ENCODE measurements at places on chromosomes 13 and 19.

- no peak for DNase-seq
Observed at GRCh38 chr13:53090461-53090860, 61.8 kb downstream of the OLFM4 start.

DNA sequence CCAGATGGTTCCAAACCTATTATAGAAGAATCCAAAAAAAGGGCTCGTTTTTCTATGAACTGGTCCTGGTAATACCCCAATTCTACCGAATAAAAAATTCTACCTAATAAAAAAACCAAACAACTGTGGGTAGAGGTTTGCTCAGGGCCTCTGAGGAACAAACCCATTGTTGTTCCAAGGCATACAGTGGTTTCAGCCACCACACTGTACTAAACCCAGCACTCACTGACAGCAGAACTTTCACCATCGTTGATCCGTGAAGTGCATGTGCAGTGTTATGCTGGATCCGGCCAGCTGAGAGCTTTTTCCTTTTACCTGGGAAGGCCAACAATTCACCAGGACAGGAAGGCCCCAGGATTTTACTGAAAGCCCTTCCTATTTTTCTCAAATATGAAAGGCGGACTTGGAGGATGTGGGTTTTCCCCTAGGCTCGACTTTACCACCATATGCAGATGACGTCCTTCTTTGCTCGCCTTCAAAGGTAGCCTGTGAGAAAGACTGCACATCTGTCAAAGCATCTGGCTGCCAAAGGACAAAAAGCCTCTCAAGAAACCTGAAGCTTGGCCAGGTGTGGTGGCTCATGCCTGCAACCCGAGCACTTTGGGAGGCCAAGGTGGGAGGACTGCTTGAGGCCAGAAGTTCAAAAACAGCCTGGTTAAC lies 7.2 kb upstream of the PABPC3 start:
- DNase-seq, result no peak

GRCh38 chr13:104895521-104895920 lies 1639.9 kb downstream of the EFNB2 start:
- DNase-seq, result no peak

DNA sequence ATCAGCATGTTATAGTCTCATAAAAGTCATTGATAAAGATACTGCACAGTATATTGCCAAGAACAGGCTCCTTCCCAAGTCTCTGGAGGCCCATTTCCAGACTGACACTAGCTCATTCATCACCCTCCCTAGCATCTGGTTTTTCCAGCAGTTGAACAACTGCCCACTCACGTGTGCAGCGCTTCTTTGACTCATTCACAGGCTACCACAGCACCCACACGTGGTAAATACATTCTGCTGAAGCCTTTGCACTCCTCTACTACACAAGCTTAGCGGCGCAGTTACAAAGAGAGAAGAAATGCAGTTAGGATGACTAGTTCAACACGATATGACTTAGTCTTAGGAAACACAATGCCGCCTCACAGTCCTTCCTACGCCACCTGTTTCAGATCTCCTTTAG lies 87.7 kb downstream of the DOCK9 start:
- DNase-seq, result no peak

- no peak for DNase-seq
Observed at GRCh38 chr13:26476782-26477142, 80.7 kb upstream of the WASF3 start.

DNA sequence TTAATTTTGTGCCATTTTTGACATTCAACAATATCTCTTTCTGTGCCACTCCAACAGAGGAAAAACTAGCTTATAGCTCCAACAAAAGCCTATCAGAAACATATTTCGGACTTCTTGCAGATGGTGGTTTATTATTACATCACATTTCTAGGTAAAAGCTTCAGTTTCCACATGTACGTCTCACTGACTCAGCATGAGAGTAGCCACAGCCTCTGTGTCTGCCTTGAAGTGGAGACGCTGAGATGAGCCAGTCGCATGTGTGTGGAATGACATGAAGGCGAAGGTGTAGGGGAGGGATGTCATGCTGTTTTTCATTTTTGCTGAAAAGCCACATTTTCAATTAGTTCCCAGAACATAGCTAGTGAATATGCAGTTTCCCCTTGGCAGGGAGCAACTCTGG lies 598.6 kb downstream of the EFNB2 start:
- no peak for DNase-seq

GRCh38 chr13:107842562-107843180 lies 372.7 kb downstream of the LIG4 start:
- DNase-seq, result no peak

- no peak for DNase-seq
Observed at GRCh38 chr13:21022056-21022979, 39.1 kb downstream of the LATS2 start.

GRCh38 chr19:495402-496111 lies 729 bp upstream of the MADCAM1 start:
- no peak for DNase-seq

DNA sequence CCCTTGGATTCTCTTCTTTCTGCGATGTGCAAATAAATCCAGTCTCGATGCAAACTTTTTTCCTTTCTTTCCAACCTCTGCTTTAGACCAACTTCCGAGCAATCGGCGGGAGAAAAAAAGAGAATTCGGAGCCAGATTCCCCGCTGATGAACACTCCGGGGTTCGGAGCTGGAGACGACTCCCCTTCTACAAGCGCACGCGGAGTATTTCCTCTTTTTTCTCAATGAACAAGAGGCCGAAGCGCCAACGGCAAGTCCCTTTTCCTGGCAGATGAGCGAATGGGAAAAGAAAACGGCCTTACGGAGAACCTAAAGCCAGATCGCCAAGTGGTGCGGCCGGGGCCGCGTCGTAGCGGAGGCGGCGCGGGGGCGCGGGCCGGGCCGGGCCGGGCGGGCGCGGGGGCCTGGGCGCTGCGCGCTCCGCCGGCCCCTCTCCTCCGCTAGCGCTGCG lies 250 bp downstream of the SPRY2 start:
- DNase-seq, result no peak

- no peak for DNase-seq
Observed at GRCh38 chr13:74067818-74068217, 66.4 kb downstream of the KLF12 start.

- DNase-seq, result no peak
Observed at GRCh38 chr13:50168786-50169185, 153.5 kb downstream of the KCNRG start.

- DNase-seq, result no peak
Observed at GRCh38 chr13:111115061-111115964, at the start of gene ARHGEF7. ARHGEF7 (plus strand) TSS chr13:111115310; CDS start chr13:111115527, 217 bp downstream.

GRCh38 chr13:71829547-71829946 lies 37.5 kb downstream of the DACH1 start:
- DNase-seq, result no peak

DNA sequence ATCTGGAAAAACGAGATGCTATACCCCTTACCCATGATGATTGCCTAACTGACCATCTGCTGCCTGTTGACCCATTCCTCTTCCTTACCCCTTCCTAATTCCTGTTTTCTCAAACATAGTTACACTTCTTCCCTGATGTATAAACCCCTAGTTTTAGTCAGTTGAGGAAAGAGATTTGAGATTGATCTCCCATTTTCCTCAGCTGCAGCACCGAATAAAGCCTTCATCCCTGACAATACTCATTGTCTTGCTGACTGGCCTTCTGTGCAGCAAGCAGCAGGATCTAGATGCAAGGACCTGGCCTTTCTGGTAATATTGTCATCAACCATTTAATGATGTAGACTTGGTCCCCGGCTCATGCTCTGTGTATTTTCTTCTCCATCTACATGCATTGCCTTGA lies 999 bp upstream of the ZNF264 start:
- no peak for DNase-seq

DNA sequence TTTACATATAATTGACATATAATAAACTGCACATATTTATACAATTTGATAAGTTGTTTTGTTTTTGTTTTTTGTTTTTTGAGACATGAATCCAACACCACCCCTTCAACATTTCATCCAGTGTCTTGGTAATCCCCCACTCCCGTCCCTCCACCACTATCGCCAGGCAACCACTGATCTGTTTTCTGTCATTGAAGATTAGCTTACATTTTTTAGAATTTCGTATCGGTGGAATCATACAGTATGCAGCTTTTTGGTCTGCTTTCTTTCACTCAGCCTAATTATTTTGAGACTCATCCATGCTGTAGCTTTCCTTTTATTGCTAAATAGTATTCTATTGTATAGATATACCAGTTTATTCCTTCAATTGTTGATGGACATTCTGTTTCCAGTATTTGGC lies 94.1 kb upstream of the FRY start:
- no peak for DNase-seq

DNA sequence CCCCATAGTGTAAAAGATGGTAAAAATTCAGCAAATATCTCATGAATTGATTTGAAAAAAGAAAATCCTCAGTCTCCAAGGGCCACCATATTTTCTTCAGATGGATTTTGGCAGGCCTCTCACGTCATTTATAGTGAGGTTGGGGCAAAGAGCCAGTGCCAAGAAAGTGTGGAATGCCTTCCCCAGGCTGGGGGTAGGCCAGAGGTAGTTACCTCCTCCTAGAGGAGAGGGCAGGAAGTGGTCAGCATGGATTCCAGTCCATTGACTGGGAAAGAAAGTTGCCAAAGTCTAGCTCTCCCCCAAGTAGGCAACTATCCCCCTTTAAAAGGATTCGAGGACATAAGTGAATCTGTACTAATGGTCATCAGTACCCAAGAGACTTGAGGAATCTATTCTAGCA lies 68.4 kb upstream of the KCTD4 start:
- no peak for DNase-seq

DNA sequence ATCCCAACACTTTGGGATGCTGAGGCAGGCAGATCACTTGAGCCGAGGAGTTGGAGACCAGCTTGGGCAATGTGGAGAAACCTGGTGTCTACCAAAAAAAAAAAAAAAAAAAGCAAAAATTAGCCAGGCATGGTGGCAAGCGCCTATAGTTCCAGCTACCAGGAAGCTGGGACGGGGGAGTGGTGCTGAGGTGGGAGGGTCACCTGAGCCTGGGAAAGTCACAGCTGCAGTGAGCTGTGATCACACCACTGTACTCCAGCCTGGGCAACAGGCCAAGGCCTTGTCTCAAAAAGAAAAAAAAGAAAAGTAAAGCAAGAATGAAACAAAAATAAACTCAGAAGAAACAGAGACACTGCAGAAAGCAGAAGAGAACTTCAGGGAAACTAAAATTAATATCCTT lies 31.6 kb downstream of the MTRF1 start:
- no peak for DNase-seq

DNA sequence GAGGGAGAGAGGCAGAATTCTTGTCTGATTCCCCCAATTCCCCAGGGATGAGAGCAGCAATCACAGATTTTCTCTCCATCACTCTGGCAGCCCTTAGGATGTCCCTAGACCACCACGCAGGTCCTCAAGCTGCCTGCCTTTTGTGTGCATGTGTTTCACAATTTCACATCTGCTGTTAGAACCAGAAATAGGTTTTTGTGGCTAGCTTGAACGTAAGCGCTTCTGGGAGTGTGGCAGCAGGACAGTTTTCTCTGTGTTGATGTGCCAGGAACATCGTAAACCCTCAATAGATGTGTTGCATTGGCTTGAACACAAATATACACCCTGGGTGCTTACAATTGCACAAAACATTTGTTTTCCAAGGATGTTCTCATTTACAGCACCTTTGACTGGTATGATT lies 78.8 kb upstream of the TMTC4 start:
- DNase-seq, result no peak

DNA sequence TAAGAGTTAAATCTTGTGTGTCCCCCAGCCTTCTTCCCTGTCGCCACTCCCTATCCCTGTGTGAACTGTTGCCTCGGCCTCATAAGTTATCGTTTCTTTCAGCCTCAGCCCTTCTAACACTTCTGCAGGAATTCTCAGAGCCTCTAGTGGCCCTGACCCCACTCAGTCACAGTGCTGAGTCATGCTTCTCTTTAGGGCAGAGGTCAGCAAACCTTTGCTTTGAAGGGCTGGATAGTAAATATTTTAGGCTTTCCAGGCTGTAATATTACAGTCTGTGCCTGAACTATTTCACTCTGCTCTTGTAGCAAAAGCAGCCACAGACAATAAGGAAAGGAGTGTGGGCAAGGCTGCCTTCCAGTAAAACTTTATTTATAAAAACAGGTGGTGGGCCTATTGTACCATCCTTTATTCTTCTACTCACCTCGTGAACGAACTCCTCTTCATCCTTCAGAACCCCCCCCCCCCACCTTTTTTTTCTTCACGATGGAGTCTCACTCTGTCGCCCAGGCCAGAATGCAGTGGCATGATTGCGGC lies 22.1 kb downstream of the MYO9B start:
- DNase-seq, result no peak

- DNase-seq, result no peak
Observed at GRCh38 chr13:109131698-109132257, 502.4 kb downstream of the MYO16 start.

DNA sequence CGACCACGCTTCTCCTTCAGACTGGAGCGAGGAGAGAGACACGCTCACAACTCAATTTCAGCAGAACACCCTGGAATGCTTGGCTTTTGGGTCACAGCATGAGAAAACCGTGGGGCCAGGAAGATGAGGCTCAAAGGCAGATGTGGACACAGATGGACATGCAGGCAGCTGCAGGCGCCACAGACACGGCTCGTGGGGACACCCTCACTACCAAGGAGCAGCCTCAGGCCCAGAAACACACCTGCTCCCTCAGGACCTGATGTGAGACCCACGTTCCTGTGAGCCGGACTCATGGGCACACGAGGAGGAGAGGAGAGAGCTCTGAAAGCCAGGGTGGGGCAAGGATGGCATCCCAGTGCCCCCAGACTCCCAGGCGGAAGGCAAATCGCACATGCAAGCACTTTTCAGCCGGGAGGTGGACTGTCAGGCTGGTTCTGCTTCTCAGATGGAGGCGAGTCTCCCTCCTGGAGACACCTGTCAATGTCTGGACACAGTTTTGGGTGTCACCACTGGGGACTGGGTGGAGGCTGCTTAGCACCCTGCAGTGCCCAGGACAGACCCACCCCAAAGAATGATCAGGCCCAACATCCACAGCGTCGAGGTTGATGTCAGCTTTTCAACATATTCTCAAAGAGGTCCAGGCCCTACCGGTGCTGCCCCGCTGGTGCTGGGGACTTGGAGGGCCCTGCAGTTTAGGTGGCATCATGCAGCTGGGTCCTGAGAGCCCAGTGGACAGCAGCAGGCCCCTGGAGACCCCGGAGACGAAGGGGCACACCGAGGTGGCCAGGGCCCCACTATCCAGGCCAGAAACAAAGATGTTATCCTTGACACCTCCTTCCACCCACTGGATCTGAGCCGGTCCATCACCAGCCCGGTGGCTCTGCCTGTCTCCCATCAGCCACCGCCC lies 2.3 kb downstream of the ABHD17A start:
- no peak for DNase-seq

- DNase-seq, result no peak
Observed at GRCh38 chr13:106178816-106179215, 356.6 kb downstream of the EFNB2 start.

DNA sequence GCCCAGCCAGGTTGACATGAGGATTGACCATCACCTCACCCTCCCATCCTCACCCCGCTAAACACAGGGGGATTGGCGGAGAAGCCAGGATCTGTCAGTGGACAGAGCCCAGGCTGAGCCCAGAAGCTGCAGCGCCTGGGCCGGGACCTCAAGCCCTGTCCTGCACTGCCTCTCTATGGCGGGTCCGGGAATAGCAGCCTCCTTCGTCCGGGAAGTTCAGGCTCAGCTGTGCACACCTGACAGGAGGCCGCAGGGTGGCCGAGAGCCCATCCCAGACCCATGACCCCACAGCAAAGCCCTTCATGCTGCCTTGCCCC lies 67.8 kb downstream of the SPACA7 start:
- DNase-seq, result no peak
